Uterine smooth muscle cell (primary cell): ENCODE measurements at places on chromosomes 1 and 21. TPM values are rescaled to one million over a fixed set of nuclear protein-coding genes. Genes with fewer than 3 reads are reported as not detected.

Gene MX1
- total RNA-seq: 9.9 and 19.6 TPM in 2 replicates

Gene BGLAP
- total RNA-seq: 0.11 TPM in 1 of 2 replicates, not detected in the other

Gene LRRC53
- not detected in 2 replicates for total RNA-seq

Gene S100A11
- 42.2 and 59.2 TPM in 2 replicates for total RNA-seq

Gene CD1E
- not detected in 2 replicates for total RNA-seq

Gene ZNF683
- total RNA-seq: not detected in 2 replicates

Gene CA6
- total RNA-seq: not detected in 2 replicates

Gene HPDL
- 0.62 and 3.0 TPM in 2 replicates for total RNA-seq

Gene NIBAN1
- 83.9 and 148 TPM in 2 replicates for total RNA-seq

Gene SPRR2E
- total RNA-seq: not detected in 2 replicates

Gene BRINP2
- 0.12 and 0.22 TPM in 2 replicates for total RNA-seq

Gene CACNA1E
- total RNA-seq: not detected in 2 replicates

Gene OR2AK2
- total RNA-seq: 0.25 TPM in 1 of 2 replicates, not detected in the other

Gene GNL2
- total RNA-seq: 74.6 and 104 TPM in 2 replicates

Gene ERRFI1
- total RNA-seq: 42.6 and 78.2 TPM in 2 replicates

Gene SLC22A15
- 8.2 and 20.7 TPM in 2 replicates for total RNA-seq

Gene ARHGEF10L
- total RNA-seq: 20.8 and 24.7 TPM in 2 replicates

Gene RAB25
- total RNA-seq: not detected in 2 replicates

Gene ALPL
- 4.2 and 6.7 TPM in 2 replicates for total RNA-seq

Gene FLAD1
- total RNA-seq: 16.2 and 19.6 TPM in 2 replicates

Gene ARHGEF16
- total RNA-seq: 0.11 TPM in 1 of 2 replicates, not detected in the other

Gene CENPS
- 19.7 and 22.4 TPM in 2 replicates for total RNA-seq

Gene KCNE1
- 0.12 TPM in 1 of 2 replicates, not detected in the other for total RNA-seq

Gene GPR52
- total RNA-seq: 0.89 and 1.1 TPM in 2 replicates

Gene CRABP2
- 17.0 and 21.5 TPM in 2 replicates for total RNA-seq

Gene HMGN1
- total RNA-seq: 280 and 436 TPM in 2 replicates

Gene ACKR1
- total RNA-seq: not detected in 2 replicates
